CD8-positive, alpha-beta memory T cell (primary cell): ENCODE measurements at places on chromosomes 7 and 10.

DNA sequence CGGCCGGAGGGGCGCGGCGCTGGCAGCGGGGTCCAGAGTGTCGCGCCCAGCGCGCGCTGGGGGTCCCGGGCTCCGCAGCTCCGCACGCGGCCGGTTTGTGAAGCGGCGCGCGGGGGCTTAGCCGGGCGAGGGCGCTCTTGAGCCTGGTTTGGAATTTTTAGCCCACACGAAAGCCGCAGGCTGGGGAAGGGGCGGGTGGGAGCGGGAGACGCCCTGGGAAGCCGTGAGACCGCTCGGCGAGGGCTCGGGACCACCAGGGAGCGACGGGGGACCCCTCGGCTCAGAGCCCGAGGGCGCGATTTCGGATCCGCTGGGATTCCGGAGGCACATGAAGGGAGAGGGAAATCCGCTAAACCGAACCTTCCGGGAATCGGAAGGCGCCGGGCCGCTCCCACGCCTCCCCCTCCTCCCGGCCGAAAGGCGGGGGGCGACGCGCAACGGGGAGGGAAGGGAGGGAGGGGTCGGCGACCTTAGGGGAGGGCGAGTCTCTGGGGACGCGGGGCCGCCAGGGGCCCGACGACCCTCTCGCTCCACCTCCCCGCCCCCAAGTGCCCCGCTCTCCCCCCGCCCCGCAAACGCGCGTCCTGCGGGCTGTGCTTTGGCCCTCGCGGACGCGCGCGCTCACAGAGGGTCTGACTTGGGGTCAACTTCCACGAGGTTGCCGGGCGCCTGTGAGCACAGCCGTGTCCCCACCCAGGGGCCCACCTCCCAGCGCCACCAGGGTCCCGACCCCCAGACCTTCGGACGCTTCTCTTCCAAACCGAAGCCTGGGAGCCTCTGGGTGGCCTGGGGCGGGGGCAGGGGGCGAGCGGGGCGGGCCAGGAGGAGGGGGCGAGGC is 5.1 kb upstream of the ELFN1 start:
- DNase-seq: no peak

DNA sequence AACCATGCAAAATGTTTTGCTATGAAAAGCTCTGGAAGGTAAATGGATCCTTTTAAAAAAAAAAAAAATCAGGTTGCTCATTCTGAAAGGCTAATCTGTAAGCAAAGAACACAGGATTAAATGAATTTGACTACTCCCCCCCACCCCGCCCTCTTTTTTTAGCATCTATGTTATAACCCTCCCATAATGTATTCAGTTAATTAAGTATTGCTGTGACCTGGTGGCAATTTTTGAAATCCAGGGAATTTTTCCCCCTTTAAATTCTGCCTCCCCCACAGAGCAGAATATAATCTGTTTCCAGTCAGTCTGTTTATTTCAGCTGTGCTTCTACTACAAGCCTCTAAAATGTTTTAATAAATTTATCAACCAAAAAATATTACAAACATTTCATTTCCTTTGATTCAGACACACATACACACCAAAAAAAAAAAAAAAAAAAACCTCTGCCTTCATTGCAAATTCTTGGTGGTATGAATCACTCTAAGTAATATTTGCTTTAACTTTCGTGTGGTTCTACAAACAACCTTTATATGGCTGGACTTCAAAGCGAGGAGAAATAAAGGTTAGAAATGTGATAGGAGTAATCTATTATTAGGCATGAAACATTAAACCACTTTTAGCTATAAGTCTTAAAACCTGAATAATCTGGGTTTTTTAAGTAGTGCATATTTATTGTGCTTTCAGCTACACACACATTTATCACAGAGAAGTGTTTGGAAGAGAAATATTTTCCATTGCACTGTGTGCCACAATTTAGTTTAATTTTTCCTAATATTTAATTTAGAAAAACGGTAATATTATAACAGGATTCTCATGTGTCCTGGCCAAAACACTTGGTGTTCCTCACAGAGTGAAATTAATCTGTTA is 64.4 kb upstream of the ARID5B start:
- no peak for DNase-seq

DNA sequence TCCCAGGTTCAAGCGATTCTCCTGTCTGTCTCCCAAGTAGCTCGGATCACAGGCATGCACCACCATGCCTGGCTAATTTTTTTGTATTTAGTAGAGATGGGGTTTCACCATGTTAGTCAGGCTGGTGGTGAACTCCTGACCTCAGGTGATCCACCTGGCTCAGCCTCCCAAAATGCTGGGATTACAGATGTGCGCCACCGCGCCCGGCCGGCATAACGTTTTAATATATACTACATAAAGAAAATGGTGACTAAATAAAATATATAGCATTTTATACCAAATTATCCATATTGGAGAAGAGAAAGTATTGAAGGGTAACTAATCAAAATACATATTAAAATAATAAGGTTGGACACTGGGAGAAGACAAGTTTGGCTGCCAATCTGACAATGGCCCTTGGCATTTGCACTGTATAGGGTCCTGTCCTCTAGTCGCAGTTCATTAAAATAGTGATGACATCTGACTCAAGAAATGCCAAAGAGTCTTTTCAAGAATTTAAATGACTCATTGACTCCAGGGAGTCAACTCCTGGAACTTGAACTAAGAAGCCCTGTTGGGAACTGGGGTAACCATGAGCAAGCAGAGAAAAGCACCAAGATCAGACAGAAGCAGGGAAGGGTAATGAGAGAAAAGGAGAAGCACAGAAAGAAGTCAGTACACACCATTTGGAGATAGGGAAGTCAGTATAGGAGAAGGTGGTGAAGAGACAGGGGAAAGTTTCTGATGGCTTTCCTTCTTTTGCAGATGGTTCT is 91.1 kb downstream of the CH25H start:
- DNase-seq: no peak

- no peak for DNase-seq
Measured at GRCh38 chr7:127792528-127793342, 140.7 kb downstream of the SND1 start.

- no peak for DNase-seq
Measured at GRCh38 chr10:100628061-100628460, 92.3 kb downstream of the HIF1AN start.

- no peak for DNase-seq
Measured at GRCh38 chr7:93212881-93213280, 13.4 kb downstream of the HEPACAM2 start.

DNA sequence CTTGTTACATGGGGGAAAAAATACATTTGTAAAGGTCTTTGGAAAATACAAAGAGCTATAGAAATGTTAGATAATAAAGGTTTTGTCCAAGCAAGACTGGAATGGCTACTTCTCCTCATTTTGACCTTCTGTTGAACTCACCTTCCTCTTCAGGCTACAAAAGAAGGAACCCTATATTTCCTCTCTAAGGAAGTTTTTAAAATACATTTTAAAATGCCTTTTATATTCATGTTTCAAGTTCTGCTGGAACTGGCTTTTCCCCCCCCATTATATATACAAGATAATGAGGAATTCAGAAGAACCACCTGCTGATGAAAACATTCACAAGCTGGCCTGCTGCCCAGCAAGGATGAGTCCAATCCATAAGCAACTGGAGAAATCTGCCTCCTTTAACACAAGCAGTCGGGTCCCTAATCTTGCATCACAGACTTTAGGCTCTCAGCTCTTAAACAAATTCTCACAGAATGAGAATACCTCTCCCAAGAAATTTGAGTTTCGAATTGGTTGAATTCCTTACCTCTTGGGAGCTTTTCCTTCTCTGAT is 44.6 kb downstream of the MTERF1 start:
- DNase-seq: no peak

GRCh38 chr7:43072530-43072929 is 39.9 kb upstream of the HECW1 start:
- no peak for DNase-seq

- DNase-seq: no peak
Measured at GRCh38 chr7:133551466-133551865, 298.6 kb downstream of the EXOC4 start.

DNA sequence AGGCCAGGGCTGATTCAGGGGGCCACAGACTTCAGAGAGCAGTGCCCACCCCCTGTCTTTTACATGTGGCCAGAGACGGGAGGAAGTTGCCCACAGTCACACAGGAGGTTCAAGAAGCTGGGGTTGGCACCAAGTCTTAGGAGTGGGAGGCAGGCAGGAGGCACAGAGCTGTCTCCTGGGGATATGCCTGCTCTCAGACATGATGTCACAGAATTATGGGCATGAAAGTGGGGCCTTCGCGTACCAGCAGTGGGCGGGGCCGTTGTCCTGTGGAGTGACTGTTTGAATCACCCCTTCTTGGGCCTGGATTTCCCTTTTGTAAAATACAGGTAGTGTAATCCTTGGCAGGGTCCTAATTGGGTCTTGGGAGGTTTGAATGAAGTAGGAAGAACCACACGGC is 81.2 kb upstream of the PPIF start:
- no peak for DNase-seq

DNA sequence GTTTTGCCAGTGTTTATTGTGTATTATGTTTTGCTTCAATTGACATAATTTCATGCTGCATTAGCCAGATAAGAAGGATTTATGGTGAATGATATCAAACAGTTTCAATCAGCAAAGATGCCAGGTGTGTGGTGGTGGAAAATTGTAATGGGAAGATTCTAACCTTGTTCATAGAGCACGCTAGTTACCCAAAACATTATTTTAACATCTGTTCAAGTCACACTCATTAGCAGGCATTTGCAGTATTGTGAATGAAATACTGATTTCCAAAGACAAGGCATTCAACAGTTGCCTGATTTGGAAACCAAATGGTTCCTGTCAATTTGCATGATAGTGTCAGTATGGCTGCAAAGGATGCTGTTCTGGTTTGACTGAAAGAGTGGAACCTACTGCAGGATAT is 129.7 kb downstream of the EPC1 start:
- DNase-seq: no peak

DNA sequence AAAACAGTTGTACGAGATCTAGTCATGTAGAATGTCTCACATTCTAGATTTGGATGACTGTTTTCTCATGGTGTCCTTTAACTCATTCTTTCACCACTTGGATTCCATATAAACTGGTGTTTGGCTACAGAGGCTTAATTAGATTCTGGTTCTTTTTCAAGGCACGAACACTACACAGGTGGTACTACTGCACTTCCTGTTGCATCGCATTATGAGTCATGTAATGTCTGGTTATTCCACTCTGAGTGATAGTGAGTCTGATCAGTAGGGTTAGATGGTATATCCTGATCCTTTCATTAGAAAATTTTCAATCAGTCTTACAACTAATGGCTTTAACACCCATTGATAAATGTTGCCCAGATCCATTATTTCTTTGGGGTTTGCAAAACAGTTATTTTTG is 11.2 kb upstream of the AKAP9 start:
- no peak for DNase-seq

GRCh38 chr10:4607681-4608080 is 218.3 kb upstream of the AKR1E2 start:
- no peak for DNase-seq

DNA sequence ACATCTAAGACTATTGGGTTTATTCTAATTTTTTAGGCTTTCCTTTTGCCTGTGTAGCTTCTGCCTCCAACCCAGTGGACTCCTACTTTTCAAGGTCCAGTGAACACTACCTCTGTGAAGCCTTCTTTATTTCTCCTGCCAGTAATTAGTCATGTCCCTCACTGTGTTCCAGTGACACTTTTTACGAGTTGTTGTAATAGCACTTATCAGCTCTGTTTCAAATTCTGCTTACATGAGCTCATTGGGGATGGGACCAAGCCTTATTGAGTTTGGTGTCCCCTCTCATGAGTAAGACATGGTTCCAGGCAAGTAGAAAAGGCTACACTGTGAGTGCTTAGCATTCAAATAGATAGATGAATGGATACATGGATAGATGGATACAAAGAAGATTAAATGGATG is 184.6 kb downstream of the HIBADH start:
- no peak for DNase-seq

GRCh38 chr7:105685161-105685560 is 103.9 kb upstream of the EFCAB10 start:
- DNase-seq: no peak

GRCh38 chr7:101833799-101834198 is 16.4 kb downstream of the CUX1 start:
- DNase-seq: no peak

GRCh38 chr10:100506596-100507356 is 12.9 kb downstream of the SEC31B start:
- no peak for DNase-seq

DNA sequence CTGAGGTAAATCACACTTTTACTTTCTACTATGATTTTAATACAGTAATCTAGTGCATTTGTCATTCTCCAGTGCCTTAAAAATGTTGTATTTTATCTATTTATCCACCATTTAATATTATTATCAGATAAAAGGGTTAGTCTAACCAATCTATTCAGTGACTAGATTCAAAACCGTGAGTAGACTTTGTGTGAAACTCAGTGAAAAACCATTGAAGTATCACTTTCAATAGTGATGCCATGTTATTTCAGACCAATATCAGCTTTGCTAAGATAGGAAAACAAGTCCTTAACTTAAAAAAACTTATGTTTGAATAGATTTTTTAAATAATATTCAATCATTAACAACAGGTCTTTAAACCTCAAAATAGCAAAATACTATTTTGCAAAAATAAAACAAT is 1628.7 kb downstream of the REEP3 start:
- DNase-seq: no peak

DNA sequence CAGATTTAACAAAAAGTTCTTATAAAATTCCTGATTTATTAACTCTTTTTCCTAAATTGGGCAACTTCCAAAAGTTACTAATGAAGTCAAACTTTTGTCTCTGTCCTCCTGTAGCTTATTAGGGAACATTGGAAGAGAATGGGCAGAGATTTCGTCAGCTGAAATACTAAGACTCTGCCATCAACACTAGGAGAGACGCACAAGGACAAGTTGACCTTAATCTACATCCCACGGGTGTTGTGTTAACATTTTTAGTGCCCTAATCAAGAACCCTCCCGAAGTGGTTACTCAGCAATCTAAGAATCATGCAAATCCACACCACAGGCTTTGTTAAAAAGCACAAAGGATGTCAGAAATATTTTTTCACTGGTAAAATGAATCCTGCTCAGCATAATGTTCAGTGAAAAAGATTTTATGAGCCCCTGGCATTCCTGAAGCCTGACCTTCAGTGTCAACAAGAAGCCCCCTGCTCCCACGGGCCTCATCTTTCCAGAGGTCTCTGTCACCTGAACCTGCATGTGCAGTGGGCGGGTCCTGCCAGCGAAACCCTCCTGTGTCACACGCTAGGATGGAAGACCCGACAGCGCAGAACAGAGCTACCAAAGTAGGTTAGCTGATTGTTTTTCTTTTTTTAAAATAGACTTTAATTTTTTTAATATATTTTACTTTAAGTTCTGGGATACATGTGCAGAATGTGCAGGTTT is 70.6 kb upstream of the AKR1E2 start:
- DNase-seq: no peak

GRCh38 chr10:4686644-4686996 is 139.4 kb upstream of the AKR1E2 start:
- no peak for DNase-seq

DNA sequence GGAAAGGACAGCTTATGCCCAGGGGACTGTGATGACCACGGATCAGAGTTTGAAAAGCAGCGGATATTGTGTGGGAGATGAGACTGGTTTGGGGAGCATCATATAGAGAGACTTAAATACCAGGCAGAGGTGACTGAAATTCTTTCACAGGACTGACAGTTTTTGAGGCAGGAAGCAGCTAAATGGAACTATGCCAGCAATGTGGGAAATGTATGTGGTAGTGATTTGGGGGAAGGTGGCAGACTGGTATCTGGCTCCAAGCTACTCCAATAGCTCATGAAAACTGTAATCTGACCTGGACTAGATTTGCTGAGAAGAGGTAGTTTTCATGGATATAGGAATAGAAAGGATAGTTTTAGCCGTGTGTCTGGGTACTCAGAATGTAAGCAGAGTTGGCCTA is 592.6 kb downstream of the REEP3 start:
- DNase-seq: no peak

GRCh38 chr7:157565981-157566630 is 229.3 kb downstream of the DNAJB6 start:
- DNase-seq: no peak
